Activated T-helper 1 cell treated with Interleukin-2 at 50 U/mL for 16 hours (primary cell): ENCODE measurements at places on chromosomes 2 and 18.
A peak's percentile ranks its signal among the peaks of the same experiment; 100 is the strongest.

DNA sequence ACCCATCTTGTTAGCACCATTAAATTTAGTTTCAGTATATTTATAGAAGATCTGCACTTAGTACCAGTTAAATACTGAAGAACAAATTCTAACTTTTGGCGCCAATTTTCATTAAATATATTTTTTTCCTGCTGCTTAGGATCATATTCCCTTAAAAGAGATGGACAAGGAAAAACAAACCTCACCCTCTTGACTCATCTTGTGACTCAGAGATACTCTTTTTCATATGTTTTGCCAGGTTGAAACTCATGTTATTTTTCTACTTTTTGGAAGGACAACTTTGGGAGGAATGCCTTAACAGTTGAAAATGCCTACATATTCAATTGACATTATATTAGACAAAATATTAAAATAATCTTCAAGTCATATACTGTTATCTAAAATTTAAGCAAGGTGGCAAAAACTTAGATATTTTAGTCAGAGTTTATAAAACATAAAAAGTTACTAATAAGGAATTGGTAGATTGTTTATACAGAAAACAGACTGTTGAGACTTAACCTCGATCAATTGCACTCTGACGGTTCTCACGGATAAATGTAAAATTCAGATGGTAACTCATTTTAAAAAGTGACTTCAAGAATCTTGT, 36.2 kb downstream of the PNO1 start:
- DNase-seq: no peak

- no peak for DNase-seq
Observed at GRCh38 chr2:233387667-233388528, 33.6 kb downstream of the DGKD start.

DNA sequence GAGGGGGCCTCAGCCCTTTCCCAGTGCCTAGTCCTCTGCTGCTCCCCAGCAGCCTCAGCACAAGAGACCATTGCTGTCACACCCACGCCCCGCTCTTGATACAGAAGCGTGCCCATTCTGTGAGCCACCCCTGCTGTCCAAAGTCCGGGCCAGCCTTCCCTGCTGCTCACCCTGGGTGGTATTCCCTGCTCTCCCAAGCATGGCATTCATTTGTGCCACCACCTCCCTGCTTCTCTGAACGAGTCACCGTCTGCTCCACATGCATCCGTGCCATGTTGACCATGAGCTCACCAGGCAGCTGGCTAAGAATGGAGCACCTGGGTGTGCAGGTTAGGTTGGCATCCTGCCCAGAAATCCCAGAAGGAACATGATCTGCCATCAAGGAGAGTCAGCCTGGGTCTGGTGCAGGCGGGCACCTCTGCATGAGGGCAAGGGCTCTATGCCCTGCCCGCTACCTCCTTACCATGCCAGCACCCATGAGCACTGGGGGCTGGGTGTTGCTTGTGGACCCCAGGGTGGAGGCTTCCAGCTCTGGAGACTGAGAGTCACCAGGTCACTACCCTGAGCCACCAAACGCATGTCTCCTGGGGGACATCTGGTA, 63.0 kb downstream of the TWIST2 start:
- DNase-seq: no peak

- no peak for DNase-seq
Observed at GRCh38 chr18:25896956-25897355, 193.5 kb downstream of the SS18 start.

DNA sequence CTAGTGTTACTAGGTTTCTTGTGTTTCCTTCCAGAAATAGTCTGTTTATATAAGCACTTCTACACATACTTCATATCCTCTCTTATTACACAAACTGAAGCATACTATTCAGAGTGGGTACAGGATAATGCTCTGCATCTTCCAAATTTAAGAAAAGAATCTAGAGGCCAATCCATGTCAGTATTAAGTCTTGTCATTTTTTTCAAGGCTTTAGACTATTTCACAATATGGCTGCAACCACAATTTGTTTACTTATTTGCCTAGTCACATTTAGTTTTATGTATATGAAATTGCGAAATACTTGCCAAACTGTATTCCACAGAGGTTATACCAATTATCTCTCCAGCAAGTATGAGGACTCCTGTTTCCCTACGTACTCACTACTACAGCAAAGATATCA, 27.9 kb downstream of the IWS1 start:
- DNase-seq: no peak

DNA sequence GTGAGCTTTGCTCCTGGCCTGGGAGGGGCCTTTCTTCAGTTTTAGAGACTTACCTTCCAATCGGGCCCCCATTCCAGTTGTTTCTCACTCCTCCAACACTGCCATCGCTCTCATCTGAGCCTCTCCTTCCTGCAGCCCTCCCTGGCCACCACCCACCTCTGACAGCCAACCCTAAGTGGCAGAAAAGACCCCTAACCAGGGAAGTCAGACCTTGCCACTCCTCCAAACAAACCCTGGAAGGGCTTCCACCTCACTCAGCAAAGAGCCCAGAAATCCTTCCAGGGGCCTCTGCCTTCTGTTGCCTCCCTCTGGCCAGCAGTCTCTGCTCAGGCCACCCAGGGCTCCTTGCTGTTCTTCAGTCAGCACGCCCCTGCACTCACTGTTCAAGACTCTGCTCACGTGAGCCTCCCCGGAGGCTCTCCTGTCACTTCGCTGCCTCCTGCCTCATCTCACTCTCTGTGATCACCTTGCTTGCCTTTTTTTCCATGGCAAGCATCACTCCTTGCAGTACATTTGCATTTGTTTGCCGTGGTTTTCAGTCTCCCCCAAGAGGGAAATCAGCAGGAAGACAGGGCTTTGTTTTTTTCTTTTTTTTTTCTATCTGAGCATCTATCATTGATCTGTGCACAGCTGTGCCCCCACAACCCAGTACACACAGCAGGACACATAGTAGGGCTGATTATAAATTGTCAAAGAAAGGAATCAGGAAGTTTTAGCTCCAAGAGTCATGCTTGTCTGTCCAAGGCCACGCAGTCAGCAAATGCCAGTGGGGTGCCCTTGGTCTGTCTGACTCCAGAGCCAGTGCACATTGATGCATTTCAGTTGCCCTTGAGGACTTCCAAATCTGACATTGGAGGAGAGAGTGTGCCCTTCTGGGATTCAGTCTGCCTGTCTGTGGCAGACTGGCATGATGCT, 83.9 kb downstream of the INHBB start:
- DNase-seq: no peak

- DNase-seq: no peak
Observed at GRCh38 chr2:40016151-40016885, 237.3 kb upstream of the THUMPD2 start.

DNA sequence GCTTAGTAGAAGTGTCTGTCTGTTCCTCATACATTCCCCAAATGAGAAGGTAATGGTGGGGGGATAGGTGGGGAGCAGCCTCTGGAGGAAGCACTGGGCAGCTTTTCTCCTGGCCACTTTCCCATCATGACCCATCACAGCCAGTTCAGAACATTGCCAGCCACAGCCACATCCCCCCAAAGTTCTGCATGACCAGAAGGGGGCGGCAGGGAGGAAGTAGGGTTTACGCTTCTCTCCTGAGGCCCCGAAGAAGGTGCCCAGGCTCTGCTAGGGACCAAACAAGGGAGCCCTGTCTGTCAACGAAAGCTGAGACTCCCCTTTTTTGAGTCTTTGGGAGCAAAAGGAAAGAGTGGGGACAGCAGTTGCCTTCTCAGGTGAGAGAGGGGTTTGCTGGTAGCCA, 7.7 kb downstream of the IGFBP5 start:
- no peak for DNase-seq

DNA sequence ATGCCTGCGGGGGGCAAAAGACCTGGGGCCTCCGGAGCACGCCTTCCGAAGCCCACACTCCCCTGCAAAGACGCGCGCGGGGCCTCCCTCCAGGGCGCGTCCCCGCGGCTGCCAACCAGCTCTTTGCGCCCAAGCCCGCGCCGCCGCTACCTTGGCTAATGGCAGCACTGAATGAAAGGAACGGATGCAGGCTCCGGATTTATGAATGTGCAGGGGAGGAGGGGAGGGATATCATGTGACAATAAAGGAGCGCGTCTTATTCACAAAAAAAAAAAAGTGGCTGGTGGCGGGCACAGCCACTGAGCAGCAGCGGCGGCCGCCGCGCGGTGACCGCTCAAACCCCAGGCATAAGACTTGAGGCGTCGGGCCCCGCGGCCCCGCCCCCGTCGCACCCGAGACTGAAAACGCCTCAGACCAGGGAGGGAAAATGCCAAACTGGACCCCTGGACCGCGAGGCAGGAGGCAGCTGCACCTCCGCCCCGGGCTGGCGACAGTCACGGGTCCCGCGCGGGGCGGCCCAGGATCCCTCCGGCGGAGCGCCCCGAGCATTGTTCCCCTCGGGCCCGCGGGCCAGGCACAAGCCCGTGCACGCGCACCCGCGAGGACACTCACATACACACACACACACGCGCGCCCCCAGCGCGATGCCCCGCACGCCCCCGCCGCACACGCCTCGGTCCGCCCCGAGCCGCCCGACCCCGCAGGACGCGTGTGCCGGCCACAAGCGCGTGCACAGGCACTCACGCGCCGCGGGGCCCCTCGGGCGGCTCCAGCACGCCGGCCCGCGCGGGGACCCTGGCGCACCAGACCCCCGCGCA, 1.6 kb downstream of the SPRED2 start:
- DNase-seq: peak; percentile 47

DNA sequence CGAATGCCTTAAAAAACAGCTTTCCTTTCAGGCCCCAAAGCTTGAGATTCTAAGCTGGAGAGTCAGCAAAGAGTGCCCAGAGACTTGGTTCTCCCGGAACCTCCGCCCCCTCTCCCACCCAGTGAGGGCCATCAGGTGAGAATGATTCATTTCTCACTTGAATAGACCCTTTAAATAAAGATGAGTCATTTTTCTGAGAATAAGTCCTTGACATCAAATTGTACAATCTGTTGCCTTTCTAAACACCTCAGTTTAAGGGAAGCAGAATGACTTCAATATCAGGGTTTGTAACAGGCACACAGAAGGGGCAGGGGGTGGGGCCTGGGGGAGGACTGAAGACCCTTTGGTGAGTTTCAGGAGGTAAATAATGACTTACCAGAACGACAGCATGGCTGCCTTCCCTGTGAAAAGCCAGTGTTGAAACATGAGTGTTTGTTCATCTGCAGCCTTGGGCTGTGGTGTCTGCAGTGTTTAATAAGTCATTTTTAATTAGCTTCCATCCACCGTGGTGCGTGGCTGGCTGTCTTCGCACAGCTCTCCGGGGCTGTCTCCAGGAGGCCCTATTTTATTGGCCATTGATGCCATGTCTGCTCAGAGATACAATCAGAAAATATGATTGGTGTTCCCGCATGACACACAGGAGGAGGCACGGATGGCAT, 134.9 kb upstream of the ZNF236 start:
- no peak for DNase-seq

DNA sequence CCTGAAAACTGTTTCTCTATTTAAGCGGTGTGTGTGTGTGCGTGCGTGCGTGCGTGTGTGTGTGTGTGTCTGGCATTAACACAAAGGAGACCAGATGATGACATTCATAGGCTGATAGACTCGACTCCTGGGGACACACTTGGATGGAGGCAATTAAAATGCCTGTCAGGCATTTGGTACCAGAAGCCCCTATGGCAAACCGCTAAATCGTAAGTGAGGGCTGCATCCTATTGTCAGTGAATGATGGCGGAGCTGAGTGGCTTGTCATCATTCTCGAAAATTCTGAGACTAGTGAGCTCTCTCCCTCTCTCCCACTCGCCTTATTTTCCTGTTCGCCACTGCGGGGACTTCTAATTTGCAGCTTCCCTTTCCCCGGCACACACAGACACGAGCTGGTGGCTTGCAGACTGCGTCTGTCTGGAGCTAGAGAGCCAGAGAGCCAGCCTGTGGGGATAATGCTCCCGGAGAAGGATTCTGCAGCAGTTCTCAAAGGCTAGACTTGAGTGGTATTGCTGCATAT, 155.4 kb downstream of the MAP2 start:
- DNase-seq: no peak

GRCh38 chr2:238591732-238592131, 165.0 kb downstream of the ASB1 start:
- no peak for DNase-seq

DNA sequence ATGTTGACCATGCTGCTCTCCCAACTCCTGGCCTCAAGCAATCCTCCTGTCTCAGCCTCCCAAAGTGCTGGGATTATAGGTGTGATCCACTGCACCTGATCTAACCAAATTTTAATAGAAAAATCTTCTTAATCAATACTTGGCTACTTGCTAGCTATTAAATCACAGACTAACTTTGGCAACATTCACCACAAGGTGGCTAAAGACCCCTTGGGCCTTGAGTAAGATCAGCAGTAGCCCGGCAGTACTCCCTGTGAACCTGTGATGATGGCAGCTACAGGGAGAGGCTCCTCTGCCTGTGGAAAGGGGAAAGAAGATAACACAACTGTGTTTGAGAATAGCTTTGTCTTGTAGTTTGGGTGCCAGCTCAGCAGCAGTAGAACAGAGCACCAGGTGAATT, 102.9 kb downstream of the SLC39A10 start:
- DNase-seq: no peak

DNA sequence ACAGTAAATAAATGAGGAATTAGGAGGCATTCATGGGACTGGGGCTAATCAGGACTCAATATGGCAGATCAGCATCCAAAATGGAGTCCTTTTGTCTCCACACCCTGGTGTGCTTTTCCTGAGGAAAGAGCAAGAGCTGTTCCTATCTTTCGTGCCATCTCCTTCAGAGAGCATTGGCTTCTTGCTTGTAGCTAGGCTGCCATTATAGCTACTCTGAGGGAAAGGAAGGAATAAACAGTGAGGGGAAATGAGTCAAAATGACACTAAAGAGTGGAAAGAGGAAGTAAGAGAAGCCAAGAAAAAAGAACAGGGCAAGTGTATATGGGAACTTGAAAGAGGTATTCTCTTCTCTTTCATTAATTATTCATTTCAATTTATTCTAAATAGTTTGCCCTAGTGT, 8.4 kb upstream of the NMI start:
- no peak for DNase-seq

DNA sequence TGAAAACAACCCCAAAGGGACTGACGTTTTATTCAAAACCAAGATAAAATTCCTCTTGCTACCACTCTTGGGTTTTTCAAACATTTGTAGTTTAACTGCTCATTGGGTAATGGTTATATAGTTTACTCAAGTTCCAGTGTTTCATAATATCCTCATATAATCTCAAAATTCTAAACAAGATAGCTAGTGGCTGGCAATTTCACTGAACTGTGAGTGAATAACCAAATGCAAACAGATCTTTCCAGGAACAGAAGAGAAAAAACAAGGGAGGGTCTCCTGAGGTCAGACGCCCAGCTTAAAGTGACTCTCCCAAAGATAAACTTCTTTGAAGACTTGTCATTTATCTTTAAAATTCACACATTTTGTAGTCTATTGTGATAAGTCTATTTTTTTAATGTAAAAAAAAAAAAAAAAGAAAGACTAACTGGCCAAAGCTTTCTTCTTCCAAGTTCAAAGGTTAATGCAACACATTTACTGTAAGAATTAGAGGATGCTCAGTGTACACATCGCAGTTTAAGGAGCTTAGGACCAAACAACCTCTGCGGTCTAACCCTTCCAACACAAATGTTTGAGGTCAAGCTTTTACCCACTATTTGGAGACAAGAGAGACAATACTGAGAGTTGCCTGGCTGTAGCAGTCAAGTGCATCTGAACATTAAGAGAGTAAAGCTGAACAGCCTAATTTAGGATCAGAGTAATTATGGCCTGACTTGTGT, 26.6 kb downstream of the LPIN2 start:
- DNase-seq: no peak

- DNase-seq: no peak
Observed at GRCh38 chr2:24521975-24522639, 31.1 kb downstream of the NCOA1 start.
